ENCODE measurements at places on chromosomes 4 and X.

DNA sequence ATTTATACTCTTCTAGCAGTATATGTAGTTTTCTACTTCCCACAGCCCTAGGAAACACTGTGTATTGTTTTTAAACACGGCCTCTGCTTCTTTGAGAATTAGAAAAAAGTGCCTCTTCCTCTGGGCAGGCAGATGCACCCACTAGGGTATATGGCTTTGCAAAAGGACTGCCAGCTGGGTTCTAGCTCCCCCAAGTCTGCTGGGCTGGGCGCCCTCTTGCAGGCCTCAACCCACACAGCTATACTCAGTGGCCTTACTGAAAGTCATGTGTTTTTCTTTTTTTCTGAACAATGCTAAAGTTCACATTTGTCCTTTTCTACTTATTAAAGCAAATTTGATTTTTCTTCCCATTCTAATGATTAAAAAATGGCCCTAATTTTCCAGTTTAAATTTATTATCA lies 35.5 kb upstream of the BMPR1B start:
- no peak for DNase-seq

DNA sequence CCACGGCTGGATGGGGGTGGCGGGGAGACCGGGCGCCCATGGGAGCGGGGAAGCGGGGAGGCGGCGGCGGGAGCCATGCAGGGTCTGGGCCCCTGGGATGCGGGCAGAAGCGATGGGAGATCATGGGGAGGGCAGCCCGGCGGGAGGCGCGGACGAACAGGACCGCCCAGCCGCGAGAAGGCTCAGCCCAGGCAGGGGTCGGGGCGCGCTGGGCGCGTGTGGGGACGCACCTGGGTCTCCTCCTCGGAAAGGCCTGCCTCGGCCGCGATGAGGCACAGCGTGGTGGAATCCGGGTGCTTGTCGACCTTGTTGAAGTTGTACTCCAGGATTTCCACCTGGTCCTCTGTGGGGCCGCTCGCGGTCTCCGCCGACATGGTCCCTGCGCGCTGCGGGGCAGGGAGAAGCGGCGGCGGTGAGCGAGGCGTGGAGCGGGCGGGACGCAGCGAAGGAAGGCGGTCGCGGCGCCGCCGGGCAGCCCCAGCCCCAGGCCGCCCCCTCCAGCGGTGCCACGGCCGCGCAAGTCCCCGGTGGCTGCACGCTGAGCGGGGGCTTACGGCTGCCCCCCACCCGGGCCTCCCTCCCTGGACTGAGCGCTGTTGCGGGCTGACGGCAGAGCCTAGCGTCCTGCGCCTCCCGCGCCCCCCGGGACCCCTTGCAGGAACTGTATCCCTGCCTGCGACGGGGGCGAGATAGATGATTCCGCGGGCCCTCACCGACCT lies 25.3 kb downstream of the HOPX start:
- DNase-seq: no peak

DNA sequence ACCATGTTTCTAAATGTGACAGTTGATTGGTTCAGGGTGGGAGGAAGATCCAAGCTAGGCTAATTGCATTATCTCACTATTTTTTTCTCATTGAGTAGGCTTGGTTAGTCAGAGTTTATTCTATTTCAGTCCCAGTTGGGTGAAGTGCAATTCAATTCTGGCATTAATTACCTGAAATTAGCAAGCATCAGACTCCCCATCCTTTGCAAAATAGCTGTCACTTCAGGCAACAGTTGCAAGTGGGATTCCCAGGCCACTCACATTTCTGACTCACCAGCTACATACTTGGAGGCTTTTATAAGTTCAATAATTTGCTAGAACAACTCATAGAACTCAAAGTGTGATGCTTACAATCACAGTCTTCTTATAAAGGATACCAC lies 155.8 kb upstream of the HAND2 start:
- DNase-seq: no peak

- DNase-seq: no peak
These were observed 180.2 kb downstream of the HMGN5 start for GRCh38 chrX:81021478-81021877.

GRCh38 chr4:184722798-184723197 lies 11.1 kb downstream of the CENPU start:
- no peak for DNase-seq

GRCh38 chr4:181420950-181421349 lies 822.3 kb upstream of the TENM3 start:
- no peak for DNase-seq

DNA sequence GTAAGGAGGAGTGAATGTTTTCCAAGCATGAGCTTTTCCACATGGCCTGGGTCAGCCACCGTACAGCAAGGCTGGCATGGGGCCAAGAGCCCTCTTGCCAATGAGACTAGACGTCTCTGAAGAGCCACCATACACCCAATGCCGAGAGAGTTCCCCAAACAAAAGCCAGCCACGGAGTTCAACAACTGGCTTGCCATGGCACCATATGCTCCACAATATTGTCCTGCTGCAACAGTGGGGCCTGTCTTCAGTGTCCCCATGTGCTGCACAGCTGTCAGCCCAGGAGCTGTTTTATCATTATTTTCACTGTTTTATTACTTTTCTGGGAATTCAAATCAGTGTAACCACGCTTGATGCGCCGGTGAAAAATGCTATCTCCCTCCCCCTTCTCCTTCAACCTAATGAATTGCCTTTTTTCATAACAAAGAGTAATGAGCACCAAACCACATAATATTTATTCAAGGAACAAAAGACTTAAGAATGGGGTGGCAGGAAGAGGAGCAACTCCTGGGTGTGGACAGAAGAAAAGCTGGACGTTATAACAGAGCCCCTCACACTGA lies 18.4 kb downstream of the MAML3 start:
- DNase-seq: no peak

GRCh38 chr4:31768756-31769155 lies 1048.6 kb downstream of the PCDH7 start:
- no peak for DNase-seq
